ENCODE measurements at places on chromosomes 2 and 18.

DNA sequence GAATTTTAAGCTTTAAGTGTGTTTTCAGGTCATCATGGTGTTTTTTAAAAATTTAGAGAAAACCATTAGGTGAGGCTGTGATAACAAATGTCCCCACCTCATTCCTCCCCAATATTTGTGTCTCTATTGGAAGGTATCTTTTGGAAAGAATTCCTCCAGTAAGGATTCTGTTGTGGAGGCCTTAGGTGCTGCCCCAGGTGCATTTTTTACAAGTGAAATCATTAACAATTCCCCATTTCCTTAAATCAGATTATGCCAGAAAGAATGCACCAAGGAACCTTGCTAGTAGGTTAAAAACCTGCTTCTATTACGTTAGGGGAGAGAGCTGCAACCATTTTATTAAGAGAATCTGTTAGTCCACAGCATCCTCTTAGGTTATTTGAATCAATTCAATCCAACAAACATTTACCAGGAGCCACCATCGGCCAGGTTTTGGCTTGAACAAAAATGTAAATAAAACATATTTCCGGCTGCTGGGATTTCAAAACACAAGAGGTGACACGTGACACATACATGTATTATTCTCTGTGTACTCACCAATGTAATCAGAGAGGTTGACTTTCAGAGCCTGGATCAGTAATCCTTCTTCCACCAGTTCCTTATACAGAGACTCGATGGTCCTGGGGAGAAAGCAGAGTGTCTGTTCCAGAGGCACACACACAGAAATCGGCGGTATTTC, 112.5 kb upstream of the ASB18 start:
- no peak for DNase-seq

- no peak for DNase-seq
These were observed 1.5 kb downstream of the IL36B start for GRCh38 chr2:113050921-113051895.

- DNase-seq: no peak
These were observed 8.5 kb downstream of the PDK1 start for GRCh38 chr2:172564376-172564775.

DNA sequence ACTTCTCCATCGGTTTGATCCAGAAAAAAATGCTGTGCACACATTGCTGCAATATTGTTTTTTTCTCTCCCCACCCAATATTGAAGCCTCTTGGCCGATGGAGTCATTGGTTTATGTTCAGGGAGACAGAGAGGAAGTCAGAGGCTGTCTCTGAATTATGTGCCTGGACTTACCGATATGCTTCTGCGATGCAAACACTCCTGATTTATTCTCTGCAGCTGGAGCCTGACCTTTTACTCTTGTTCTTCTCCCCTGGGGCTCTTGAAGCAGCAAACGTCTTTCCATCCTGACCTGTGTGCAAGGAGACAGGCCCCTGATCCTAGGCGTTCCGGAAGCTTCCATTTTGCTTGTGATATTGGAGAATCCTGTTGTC, 99.6 kb downstream of the PTGR3 start:
- DNase-seq: no peak

DNA sequence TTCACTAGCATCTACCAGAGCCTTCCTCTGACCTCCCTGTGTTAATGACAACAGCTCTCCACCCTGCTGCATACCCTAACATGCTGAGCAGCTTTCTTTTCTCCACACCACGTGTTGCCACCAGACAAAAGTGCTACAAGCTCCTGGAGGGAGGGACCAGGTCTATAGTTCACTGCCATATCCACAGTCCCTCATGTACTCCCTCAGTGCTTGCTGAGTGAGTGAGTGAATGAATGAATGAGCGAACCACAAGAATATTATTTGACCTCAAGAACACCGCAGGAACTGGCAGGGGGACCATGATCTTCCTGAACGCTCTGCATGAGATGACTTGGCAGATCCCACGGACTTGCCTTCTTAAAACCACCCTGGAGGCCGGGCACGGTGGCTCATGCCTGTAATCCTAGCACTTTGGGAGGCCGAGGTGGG, 47.4 kb upstream of the CAB39 start:
- DNase-seq: no peak

DNA sequence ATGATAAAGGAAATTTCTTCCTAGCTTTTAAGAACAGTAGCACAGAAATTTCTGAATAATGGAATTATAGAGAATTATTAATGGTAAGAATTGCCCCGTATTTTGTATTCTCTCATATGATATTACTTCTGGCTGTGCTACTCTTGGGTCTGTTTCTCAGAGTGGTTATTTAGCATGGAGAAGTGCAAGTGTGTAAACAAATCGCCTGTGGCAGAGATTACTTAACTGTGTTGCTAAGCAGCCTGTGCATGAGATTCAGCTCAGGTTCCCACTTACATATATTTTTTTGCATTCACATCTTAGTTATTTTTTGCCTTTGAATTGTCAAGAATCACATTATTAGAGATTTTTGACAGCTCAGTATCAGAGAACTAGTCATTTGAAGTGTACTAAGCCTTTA, 80.1 kb upstream of the NFATC1 start:
- DNase-seq: no peak

DNA sequence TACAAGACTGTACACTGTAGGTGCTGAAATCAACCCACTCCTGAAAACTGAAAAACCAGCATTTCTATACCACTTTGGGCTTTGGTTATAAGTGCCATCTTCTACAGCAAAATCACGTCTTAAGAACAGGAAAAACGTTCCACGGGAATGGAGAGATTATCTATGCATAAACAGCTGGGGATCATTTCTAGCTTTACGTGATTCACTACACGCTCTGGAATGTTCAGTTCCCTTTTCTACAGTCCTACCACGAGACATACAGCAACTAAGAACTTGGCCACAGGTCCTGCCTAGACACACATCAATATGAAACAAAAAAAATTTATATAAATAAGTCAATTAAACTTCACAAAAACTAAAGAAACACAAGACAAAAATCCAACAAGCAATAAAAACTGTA, 3.6 kb downstream of the CXCR4 start:
- no peak for DNase-seq

DNA sequence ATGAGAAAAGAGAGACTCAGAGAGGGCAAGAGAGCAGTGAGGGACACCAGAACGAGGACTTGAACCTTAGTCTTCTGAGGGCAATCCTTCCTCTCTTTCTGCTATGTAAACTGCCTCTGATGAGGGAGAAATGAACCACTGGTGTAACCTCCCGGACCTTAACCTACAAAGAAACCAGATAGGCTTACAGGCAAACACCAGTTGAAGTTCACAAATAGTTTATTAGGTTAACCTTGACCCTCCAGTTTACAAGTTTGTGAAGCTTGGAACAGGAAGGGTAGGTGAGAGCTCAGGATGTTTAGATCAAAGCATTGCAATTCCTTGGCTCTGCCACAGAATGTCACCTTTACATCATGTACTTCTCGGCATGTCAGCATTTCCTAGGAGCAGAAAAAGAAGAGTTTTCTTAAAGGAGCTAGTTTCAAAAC, 486.4 kb upstream of the SPRED2 start:
- DNase-seq: no peak

DNA sequence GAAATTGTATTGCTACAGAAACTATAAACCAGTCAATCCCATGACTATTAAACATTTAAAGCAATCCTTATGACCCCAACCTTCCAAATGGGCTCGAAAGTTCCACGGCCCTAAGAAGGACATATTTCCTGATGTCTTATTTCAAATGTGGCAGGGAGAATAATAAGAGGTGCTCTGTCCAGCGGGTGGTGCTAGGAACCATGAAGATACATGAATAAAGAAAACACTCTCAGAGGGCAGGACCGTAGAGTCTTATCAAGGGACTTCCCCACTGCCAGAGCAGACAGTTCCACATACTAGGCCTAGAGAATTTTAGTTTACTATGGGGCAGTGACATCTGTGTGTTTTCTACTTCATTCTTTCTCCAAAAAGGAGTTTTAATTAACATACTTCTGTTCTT, 187.1 kb upstream of the PIK3C3 start:
- DNase-seq: no peak

- DNase-seq: no peak
These were observed 185.5 kb downstream of the HDAC4 start for GRCh38 chr2:239215136-239215925.

DNA sequence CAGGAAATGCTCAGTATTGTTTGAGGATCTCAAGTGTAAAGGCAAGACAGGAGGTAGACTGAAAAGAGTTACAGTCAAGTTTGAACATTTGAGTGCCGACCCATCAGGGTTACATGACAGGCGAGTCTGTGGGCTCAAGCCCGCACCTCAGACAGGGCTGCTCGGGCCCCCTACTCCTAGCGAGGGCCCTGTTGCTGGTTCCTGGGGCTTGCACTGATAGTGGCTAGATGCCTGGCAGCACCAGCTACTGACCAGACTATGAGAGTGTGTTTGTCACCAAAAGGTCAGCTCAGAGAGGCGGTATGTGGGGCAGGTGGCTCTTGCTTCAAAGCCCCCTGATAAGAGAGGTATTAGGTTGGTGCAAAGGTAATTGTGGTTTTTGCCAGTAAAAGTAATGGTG, 35.6 kb upstream of the CYP27C1 start:
- DNase-seq: no peak

DNA sequence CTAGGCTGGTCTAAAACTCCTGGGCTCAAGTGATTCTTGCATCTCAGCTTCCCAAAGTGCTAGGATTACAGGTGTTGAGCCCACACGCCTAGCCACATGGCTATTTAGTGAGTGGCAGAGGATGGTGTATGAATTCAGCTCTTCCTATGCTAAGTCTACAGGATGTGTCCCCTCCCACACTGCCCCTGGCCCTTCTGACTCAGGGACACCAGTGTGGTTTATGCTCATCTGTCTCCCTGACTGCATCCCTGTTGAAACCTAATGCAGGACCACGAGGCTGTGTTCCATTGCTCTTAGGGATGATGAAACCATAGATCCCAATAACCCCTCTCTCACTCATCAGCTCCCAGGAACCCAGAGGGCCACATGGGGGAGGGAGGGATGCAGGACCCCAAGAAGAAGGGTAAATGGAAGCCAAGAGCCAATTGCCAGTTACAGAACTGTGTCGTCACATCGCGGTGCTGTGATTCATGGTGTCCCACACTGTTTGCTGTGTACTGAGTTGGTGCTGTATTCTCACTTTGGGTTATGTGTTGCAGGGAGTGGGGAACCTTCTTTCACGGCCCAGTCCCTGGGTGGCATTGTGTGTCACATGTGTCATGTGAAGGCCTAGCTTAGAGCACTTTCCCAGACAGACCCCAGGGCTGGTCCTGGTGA, 102.9 kb upstream of the HAAO start:
- DNase-seq: no peak

DNA sequence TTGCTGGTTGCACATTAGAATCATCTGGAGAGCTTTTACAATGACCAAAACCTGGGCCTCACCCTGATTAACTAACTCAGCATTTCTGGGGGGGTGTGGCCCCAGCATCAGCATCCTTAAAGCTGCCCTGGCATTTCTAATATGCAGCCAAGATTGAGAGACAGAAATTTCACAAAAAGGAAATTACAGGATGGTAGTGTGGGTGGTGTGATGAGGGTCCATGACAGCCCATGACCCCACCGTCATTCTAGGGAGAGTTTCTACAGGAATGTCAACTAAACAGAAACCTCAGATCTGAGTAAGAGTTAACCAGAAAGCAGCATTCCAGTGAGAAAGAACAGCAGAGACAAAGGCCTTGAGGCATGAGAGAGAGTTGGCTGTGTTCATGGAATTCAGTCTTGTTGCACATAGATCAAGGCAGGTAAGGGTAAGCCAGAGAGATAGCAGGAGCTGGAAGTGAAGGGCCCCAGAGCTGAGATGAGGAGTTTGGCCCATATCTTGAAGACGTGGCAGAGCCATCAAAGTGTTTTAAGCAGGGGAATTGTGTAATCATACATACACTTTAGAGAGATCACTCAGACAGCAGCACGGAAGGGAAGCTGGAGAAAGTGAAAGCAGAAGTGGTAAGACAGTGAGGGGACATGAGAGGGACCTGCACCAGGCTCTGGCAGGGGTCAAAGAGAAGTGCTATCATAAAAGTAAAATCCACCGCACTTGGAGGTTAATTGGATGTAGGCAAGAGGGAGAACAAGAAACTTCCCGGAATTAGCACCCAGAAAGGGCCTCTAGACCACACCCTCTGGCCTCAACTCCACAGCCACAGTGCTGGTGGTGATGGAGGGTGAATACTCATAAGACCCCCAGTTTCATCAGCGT, 7.8 kb upstream of the TRABD2A start:
- DNase-seq: peak; percentile 51

GRCh38 chr2:127566139-127566417, 30.6 kb downstream of the MYO7B start:
- no peak for DNase-seq

DNA sequence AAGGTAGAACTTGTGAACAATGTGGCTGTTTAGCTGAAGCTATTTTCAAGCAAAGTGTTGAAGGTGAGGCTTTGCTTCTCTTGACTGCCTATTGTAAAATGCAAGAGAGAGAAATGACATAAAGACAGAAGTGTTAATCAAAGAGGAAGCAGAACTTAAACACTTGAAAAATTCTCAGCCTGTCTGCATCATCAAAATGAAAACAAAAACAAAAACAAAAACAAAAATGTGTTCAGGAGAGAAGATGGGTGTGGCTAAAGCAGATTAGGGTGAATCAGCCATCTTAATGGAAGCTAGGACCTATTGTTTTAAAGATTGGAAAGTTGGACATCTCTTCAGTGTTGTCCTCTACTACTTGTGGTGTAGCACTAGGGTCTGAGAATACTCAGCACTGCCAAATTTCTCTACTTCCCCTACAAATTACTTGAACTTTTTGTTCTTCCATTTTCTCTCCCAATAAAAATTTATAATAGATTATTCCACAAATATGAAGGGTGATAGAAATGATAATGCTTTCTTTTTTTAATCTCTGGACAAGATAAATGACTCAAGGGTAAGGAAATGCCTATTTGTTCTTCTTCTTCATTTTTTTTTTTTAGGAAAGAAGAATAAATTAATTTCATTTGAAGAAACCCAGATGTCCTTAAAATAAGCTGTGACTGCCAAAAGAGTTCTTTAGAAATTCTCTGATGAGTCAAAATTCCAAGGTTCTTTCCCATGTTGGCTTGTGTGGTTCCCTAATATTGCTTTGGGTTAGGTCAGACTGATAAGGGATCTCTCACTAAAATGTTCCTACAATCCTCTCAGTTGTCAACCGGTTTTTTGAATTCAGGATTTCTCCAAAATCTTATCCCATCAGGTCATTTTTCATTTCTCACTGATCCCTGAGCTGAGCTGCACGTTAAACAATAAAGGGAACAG, 571.2 kb upstream of the ZEB2 start:
- DNase-seq: no peak

- no peak for DNase-seq
These were observed 69.2 kb upstream of the WIPF1 start for GRCh38 chr2:174666845-174667244.

- no peak for DNase-seq
These were observed 264.5 kb downstream of the SOCS6 start for GRCh38 chr18:70553245-70553935.
